ENCODE measurements at places on chromosomes 12 and 14. TPM values are rescaled to one million over a fixed set of nuclear protein-coding genes. Genes with fewer than 3 reads are reported as not detected.

OR11G2 gene
- not detected for total RNA-seq

STYX gene
- 13.0 TPM for total RNA-seq

CHMP4A gene
- total RNA-seq = 61.8 TPM

LRRC10 gene
- total RNA-seq = not detected

ZDHHC22 gene
- total RNA-seq = not detected

C12orf54 gene
- total RNA-seq = not detected

KRT78 gene
- not detected for total RNA-seq

ADAM21 gene
- total RNA-seq = not detected

PTCSC3 gene
- total RNA-seq = not detected

PTPRO gene
- 0.63 TPM for total RNA-seq

YEATS4 gene
- 60.9 TPM for total RNA-seq

RIPK3 gene
- total RNA-seq = 5.9 TPM

TGFB3 gene
- total RNA-seq = 3.4 TPM

RBP5 gene
- total RNA-seq = not detected

ANKS1B gene
- total RNA-seq = 0.54 TPM

WNT5B gene
- total RNA-seq = not detected

BHLHE41 gene
- total RNA-seq = not detected

All from activated CD8-positive, alpha-beta T cell treated with anti-CD3 and anti-CD28 coated beads for 36 hours (primary cell).